ENCODE measurements at places on chromosomes 12 and 14.

- DNase-seq = no peak
Measured at GRCh38 chr12:58184212-58184611, 242.8 kb downstream of the ATP23 start.

DNA sequence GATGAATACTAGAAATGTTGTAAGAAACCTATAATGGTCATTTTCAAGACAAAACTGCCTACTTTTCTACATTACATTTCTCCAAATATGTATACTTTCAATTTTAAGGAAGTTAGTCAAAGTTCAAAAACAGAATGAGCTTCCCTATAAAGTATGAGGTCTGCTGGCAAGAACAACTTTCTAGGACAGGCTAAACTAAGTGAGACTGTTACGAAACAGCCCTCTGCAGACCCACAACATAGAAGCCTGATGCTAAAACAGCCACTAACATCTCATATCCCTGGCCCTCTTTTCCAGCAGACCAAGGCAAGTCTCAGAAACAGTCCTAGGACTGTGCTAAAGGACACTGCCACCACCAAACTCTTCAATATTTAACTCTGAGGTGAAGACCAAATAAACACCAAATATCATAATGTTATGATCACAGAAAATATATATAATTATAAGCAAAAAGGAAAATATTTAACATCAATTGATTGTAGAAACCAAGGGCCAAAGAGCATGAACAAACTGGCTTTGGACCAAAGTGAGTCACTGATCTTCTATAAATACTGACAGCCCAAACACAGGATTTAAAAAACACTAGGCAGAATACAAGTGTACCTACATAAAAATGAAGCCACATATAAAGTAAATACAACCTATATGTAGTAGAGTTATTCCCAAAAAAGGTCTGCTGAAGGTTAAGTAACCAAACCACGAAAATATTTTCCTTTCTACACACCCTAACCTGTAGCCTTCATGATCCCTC lies 27.7 kb downstream of the PPP4R3A start:
- DNase-seq = no peak

GRCh38 chr12:58712976-58713375 lies 207.3 kb downstream of the LRIG3 start:
- no peak for DNase-seq

- DNase-seq = no peak
Measured at GRCh38 chr12:84638811-84639368, 273.7 kb downstream of the SLC6A15 start.

DNA sequence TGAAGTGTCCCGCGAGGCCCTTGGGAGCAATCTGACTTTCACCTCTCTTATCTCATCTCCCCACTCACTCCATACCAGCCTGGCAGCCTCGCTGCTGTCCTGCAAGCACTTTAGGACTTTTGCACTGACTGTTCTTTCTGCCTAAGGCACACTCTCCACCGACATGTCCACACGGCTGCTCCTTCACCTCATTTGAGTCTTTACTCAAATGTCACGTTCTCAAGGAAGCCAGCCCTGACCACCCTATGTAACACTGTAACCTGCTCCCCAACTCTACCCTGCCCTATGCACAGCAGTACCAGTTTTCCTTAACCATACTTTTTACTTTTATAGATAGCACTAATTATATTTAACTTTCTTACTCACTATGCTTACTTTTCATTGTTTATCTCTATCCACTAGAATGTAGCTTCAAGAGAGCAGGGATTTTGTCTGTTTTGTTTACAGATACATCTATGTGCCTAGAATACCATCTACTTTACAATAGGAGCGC lies 32.0 kb downstream of the PRKD1 start:
- DNase-seq = no peak

- no peak for DNase-seq
Measured at GRCh38 chr14:60025571-60025970, 66.2 kb upstream of the PCNX4 start.

DNA sequence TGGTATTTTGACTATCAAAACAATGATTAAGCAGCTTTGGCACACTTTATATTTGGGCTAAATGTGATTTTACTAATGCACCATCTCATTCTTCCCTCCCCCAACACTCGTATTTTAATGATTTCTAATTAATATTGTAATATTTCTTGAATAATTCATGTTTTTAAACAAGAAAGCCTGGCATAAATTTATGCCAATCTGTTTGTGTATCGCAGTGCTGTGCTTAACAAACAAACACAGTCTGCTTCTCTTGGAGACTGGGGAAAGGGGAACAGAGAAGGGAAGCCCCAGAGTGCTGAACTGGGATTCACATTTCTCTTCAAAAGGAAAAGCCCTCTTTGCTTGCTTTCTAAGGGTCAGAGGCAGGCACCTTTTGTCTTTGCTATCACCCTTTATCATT lies 496.9 kb upstream of the STXBP6 start:
- no peak for DNase-seq

DNA sequence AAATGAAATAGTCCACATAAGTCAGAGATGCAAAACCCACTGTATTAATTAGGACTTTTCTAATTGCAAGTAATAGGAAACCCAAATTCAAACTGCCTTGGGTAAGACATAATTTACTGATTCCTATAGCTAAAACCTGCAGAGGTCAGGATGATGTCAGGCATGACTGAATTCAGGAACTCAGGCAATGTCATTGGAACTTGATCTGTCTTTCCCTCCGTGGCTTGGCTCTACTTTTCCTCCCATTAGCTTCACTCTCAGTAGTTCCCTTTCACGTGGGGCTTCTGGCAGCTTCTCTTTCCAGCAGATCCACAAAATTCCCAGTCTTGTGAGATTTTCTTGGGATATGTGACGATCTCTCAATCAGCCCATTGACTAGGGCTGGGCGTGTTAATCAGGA lies 2.4 kb upstream of the JDP2 start:
- DNase-seq = no peak

- no peak for DNase-seq
Measured at GRCh38 chr14:89185919-89186855, 230.8 kb downstream of the FOXN3 start.

DNA sequence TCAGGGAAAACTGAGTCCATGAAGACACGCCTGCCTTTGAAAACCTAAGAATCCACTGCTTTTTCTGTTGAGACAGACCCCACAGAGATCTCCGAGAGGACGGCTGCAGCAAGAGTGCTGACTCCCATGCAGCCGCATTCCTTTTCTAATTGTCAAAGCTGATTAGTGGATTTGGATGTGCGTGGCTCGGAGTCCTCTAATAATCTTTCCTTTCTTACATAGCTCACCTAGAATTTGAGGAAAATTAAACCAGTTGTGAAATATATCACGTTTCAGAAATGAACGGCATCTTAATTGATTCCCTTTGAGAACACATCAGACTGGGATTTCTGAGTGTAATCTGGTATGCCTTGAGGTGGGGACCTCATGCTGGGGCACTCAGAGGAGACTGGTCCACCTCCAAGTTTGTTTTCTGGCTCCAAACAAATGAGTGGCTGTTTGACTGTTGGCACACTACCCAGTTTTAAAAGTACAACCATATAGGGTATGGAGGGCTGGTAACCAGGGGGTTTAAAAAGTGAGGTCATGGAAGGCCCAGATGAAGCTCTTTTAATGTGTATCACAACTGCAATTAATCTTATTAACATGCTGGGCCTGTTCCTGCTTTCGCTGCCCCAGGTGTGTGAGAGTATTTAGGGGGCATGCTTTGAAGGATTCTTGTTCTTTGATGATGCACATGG lies 63.3 kb downstream of the RASSF3 start:
- DNase-seq = no peak

DNA sequence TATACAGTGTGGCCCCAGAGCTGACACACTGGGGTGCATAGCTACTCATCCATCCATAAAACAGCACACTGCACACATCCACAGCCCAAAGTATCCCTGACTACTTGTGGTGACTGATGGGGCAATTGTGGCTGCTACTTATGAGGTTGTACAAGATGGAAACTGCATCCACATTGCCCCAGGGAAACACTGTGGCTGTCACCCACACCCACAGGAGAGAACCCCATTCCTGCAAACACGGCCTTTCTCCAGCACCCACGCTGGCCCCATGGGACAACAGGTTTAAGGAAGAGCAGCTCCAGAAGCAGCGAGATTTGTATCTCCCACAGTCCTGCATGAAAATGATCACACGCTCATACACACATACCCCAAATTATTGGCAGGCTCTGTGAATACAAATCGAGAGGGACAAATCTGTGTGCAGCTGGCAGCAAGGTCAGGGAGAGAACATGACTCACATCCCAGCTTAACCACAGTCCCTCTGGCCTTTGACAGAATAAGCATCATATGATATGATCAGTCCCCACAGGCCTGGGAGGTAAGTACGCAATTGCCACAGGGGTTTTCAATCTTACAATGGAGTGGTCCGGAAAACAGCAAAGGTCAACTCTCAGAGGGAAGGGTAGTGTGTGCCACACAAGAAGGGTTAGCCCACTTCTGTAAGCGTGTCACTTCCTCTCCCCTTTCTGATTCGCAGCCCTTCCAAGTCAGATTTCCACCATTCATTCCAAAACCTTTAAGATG lies 61.9 kb downstream of the ESR2 start:
- DNase-seq = no peak

GRCh38 chr12:125210104-125210755 lies 145.0 kb downstream of the AACS start:
- no peak for DNase-seq

DNA sequence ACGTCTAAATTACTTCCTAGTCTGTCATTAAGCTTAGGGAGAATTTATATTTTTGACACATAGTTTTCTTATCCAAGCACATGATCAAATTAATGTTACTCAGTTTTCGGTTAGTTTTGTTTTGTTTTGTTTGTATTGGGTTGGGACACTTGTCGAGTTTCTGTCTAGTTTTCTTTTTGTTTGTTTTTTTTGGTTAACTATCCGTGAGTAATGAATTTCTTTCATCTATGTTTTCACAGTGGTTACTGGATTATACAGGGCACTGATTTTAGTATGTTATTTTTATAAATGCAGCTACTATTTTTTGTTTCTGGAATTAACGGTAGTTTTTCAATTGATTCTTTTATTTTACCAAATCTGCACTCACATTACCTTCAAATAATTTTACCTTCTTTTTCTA lies 2.7 kb downstream of the KLRF1 start:
- no peak for DNase-seq
